Renal cortical epithelial cell (primary cell): ENCODE measurements at places on chromosomes 5 and 9. TPM values are rescaled to one million over a fixed set of nuclear protein-coding genes. Genes with fewer than 3 reads are reported as not detected.

Gene PCDHA12
- 2.4 and 7.8 TPM in 2 replicates for total RNA-seq

Gene C5orf52
- not detected in 2 replicates for total RNA-seq

DNA sequence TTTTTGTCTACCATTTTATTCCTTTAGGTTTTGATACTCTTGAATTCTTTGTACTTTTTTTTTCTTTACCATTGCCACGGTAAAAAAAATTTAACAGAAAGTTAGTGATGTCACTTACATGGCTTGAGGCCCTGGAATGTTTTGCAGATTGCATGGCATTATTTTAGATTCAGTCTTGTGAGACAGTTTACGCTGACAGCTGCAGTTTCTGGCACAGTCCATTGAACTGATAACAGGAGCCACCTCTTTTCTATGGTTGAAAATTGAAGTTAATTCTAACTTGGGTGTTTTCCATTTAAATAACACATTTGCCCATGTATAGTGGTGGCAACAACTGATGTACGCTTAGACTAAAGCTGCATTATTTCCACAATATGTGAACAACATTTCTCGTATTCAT, 1028.5 kb downstream of the CDH18 start:
- no peak for DNase-seq

GRCh38 chr5:127572930-127573329, 55.5 kb downstream of the PRRC1 start:
- no peak for DNase-seq

DNA sequence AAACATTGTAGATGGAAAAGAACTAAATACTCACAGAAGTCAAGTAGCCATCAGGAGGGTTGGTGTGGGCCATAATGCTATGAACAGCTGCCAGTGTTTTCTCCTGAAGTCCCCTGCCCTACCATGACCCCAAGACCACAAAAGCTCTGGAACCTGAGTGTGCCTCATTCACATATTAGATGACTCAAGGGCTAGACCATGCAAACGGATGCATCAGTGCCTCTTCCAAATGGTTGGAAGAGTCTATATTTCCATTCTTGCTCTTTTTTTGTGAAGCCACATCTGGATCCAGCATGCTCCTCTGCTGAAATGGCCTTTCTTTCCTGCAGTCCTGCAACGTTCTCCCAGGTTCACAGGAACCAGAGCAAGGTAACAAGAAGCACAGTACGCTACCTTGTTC, 136.6 kb upstream of the EPB41L4A start:
- peak; percentile 36 for DNase-seq

GRCh38 chr9:84481636-84482218, 141.2 kb upstream of the SLC28A3 start:
- DNase-seq, result peak; percentile 79

DNA sequence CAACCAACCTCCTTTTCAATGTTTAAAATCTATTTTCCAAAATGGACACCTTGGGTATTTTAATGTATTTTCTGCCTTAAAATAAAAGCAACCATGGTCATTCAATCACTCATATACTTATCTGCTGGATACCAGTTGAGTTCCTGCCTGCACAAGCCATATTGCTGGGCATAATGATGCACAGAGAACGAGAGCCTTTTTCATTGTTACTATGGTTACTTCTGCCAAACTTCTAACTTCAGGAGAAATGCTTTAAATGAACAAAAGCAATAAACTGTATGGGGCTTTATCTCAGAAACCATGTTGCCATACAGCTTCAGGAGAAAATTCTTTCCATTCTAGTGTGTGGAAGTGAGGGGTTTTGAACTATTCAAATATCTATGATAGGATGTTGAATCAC, 269.5 kb downstream of the GABRB2 start:
- DNase-seq, result no peak
